ENCODE measurements at places on chromosomes 6 and 20. TPM values are rescaled to one million over a fixed set of nuclear protein-coding genes. Genes with fewer than 3 reads are reported as not detected.

The PBOV1 gene
- not detected for total RNA-seq

The HBS1L gene
- 69.3 TPM for total RNA-seq

The PLCB4 gene
- 13.3 TPM for total RNA-seq

The EYS gene
- not detected for total RNA-seq

The TRDN gene
- not detected for total RNA-seq

The CLDN20 gene
- total RNA-seq = not detected

The GSTA2 gene
- not detected for total RNA-seq

The SNX5 gene
- total RNA-seq = 74.1 TPM

The B3GAT2 gene
- total RNA-seq = 0.02 TPM

The MTG2 gene
- 28.3 TPM for total RNA-seq

The RGS17 gene
- 2.2 TPM for total RNA-seq

The EFCAB8 gene
- total RNA-seq = 0.51 TPM

The SLC22A3 gene
- 1.4 TPM for total RNA-seq

The GPLD1 gene
- 4.4 TPM for total RNA-seq

The CALHM6 gene
- total RNA-seq = 3.6 TPM

The IMPG1 gene
- total RNA-seq = not detected

The FGD2 gene
- total RNA-seq = not detected

The FAM83C gene
- total RNA-seq = not detected

The ZSCAN23 gene
- total RNA-seq = 2.1 TPM

The KCNG1 gene
- total RNA-seq = 13.0 TPM

The SAMD5 gene
- 9.2 TPM for total RNA-seq
